Naive thymus-derived CD4-positive, alpha-beta T cell (primary cell): ENCODE measurements at places on chromosomes 7 and 10. TPM values are rescaled to one million over a fixed set of nuclear protein-coding genes. Genes with fewer than 3 reads are reported as not detected.
A peak's percentile ranks its signal among the peaks of the same experiment; 100 is the strongest.

Gene COL28A1
- 0.38 TPM for total RNA-seq

- no peak overlapping the region for H3K4me3 ChIP-seq
- DNase-seq = no peak
- no peak overlapping the region for H3K27ac ChIP-seq
- no peaks in the 10 kb centered on the region for H3K27me3 ChIP-seq
Observed at GRCh38 chr7:66083677-66084076, 8.1 kb downstream of the ASL start.

GRCh38 chr7:105958012-105958411 is 5.1 kb upstream of the CDHR3 start:
- no peaks in the 10 kb centered on the region for H3K27me3 ChIP-seq
- H3K27ac ChIP-seq = no peak overlapping the region
- no peak for DNase-seq
- H3K4me3 ChIP-seq = no peak overlapping the region

Gene LOXL4
- total RNA-seq = not detected in 2 replicates

Gene METTL27
- total RNA-seq = 2.9 TPM

- H3K4me3 ChIP-seq = no peak overlapping the region
- no peaks in the 10 kb centered on the region for H3K27me3 ChIP-seq
- no peaks in the 10 kb centered on the region for H3K36me3 ChIP-seq
- no peak for DNase-seq
- H3K4me1 ChIP-seq = no peaks in the 10 kb centered on the region
- H3K27ac ChIP-seq = no peak overlapping the region
Observed at GRCh38 chr7:114711241-114711640, 210.7 kb upstream of the MDFIC start.

- no peaks in the 10 kb centered on the region for H3K36me3 ChIP-seq
- no peak for DNase-seq
- H3K27me3 ChIP-seq = no peaks in the 10 kb centered on the region
- no peak overlapping the region for H3K4me3 ChIP-seq
Observed at GRCh38 chr7:40077849-40078248, 56.6 kb downstream of the MPLKIP start.

Gene STRIP2
- total RNA-seq = 0.14 TPM

DNA sequence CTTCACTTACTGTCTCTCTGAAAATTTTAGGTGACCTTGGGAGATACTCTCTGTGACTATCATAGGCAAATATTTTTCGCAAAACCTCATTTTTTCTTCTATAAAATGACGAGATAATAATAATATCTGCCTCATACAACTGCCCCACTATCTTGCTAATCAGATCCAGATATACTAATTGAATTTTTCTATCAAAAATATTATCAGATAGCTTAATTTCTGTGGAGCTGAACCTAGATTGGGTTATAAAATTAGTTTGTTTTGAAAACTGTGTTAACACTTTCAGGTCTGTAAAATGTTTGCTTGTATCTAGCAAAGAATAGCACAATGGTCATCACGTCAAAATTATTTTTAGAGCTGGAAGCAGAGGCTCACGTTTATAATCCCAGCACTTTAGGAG is 486.7 kb upstream of the LRRN3 start:
- DNase-seq = no peak
- H3K36me3 ChIP-seq = no peaks in the 10 kb centered on the region
- no peak overlapping the region for H3K27ac ChIP-seq
- H3K4me1 ChIP-seq = no peaks in the 10 kb centered on the region

- no peaks in the 10 kb centered on the region for H3K4me1 ChIP-seq
- no peak for DNase-seq
- no peaks in the 10 kb centered on the region for H3K36me3 ChIP-seq
- no peak overlapping the region for H3K27ac ChIP-seq
- no peaks in the 10 kb centered on the region for H3K27me3 ChIP-seq
Observed at GRCh38 chr7:36272567-36273269, 116.9 kb upstream of the ANLN start.

DNA sequence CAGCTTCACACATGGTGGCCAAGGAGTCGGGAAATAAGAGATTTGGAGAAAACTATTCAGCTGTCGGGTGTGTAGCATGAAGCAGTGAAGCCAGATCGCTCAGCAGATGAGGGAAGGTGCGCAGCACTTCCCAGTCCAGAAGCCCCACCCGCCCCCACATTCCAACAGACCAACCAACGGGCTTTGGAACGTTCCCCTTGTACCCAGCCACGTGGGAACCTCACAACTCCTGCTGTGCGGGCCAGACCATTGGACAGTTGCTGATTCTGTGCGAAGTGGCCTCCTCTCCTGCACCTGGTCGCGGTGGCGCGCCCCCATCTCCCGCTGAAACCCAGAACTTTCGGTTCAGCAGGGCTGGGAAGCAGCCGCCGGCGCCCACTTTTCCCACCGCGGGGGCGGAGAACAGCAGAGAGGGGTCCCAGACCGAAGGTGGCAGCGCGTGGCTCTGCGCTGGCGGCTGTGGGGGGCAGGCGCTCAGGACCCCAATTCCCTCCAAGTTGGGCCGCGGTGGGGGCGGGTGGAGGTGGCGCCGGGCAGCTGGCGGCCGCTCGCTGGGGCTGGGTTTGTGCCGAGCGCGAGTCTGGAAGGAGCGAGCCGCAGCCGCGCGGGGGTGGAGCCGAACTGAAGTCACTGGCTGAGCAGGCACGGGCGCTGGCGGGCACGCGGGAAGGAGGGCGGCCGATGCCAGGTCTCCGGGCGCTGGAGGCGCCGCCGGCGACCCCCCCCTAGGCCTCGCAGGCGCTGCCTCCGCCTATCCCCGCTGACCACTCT is 1301.5 kb upstream of the SORCS1 start:
- DNase-seq = no peak
- H3K4me3 ChIP-seq = no peak overlapping the region
- no peaks in the 10 kb centered on the region for H3K4me1 ChIP-seq
- no peak overlapping the region for H3K27ac ChIP-seq

- H3K27me3 ChIP-seq = no peaks in the 10 kb centered on the region
- H3K36me3 ChIP-seq = no peaks in the 10 kb centered on the region
- DNase-seq = no peak
Observed at GRCh38 chr7:156753229-156753560, 112.6 kb downstream of the RNF32 start.

GRCh38 chr7:6178298-6179029 is 94.0 kb downstream of the CYTH3 start:
- no peak overlapping the region for H3K4me3 ChIP-seq
- DNase-seq = no peak
- H3K27ac ChIP-seq = no peak overlapping the region
- no peaks in the 10 kb centered on the region for H3K4me1 ChIP-seq
- no peaks in the 10 kb centered on the region for H3K27me3 ChIP-seq

GRCh38 chr7:78395298-78396036 is 596.9 kb downstream of the PHTF2 start:
- DNase-seq = no peak
- H3K36me3 ChIP-seq = no peaks in the 10 kb centered on the region
- H3K27ac ChIP-seq = no peak overlapping the region
- no peaks in the 10 kb centered on the region for H3K27me3 ChIP-seq
- H3K4me3 ChIP-seq = no peak overlapping the region
- H3K4me1 ChIP-seq = no peaks in the 10 kb centered on the region

DNA sequence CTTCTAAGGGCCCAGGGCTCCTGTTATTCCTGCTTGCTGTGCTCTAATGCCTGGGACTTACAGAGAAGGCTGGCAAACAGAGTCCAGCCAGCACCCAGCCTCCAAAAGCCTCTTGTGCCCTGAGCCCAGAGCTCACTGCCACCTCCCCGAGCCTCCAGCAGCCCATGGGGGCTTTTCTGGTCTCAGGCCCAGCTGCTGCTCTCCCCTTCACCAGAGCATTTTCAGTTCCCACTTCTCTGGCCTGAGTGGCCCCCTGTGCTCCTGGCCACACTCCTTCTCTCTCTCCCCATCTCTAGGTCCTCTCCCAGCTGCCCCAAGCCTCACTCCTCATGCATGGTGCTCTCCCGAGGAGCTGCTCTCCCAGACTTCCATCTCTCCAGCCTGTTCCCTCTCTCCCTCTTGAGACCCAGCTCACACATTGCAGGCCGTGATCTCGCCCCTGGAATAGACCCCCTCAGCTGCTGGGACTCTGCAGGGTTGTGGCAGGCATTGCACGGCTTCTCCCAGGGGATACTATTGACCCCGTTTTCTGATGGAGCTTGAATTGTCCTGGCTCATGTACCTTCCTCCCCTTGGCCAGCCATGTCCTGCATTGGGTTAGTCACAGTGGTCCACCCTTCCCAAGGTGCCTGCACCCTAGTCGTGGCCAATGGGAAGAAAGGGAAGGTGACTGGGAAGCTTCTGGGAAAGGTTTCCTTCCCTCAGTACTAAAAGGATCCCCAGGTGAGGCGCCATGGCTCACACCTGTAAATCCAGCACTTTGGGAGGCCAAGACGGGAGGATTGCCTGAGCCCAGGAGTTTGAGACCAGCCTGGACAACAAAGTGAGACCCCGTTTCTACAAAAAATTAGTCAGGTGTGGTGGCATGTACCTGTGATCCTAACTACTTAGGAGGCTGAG is 9.0 kb upstream of the RASSF4 start:
- no peak for DNase-seq

- DNase-seq = peak; percentile 7
- H3K27me3 ChIP-seq = no peaks in the 10 kb centered on the region
- no peak overlapping the region for H3K4me3 ChIP-seq
- H3K36me3 ChIP-seq = no peaks in the 10 kb centered on the region
- H3K27ac ChIP-seq = no peak overlapping the region
Observed at GRCh38 chr10:18104223-18104872, 35.9 kb upstream of the CACNB2 start.

GRCh38 chr7:21028599-21028998 is 241.9 kb upstream of the SP8 start:
- H3K4me1 ChIP-seq = no peaks in the 10 kb centered on the region
- no peak for DNase-seq
- H3K27ac ChIP-seq = no peak overlapping the region
- no peaks in the 10 kb centered on the region for H3K36me3 ChIP-seq
- H3K27me3 ChIP-seq = no peaks in the 10 kb centered on the region
- no peak overlapping the region for H3K4me3 ChIP-seq

Gene ACSM6
- not detected for total RNA-seq

GRCh38 chr10:124010024-124010423 is 83.4 kb downstream of the CHST15 start:
- no peak overlapping the region for H3K27ac ChIP-seq
- no peak for DNase-seq
- H3K36me3 ChIP-seq = no peaks in the 10 kb centered on the region
- no peak overlapping the region for H3K4me3 ChIP-seq
- H3K4me1 ChIP-seq = no peaks in the 10 kb centered on the region

Gene PLCE1
- not detected for total RNA-seq

- no peak for DNase-seq
- no peaks in the 10 kb centered on the region for H3K27me3 ChIP-seq
- H3K27ac ChIP-seq = peak overlapping the region; percentile 81
- H3K4me1 ChIP-seq = peaks cover 16% of the 10 kb centered on the region
- no peaks in the 10 kb centered on the region for H3K36me3 ChIP-seq
- peak overlapping the region; percentile 78 for H3K4me3 ChIP-seq
Observed at GRCh38 chr10:96044736-96045135, 1.4 kb downstream of the CCNJ start.

DNA sequence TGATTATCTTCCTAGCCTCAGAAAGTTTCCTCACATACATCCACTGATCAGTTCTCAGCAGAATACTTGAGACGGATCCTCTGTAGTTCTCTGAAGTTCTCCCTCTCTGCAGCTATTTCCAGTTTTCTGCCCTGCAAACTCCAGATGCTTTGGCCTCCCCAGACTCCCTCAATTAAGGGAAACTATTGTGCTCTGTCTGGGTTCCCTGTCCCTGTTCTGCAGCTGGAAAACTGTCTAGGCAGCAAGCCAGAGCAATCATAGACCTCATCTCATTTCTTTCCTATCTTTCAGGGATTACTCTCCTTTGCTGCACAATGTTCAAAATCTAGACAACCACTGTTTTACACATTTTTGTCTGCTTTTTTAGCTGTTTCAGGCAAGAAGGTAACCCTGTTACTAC is 9.2 kb downstream of the MICU1 start:
- DNase-seq = no peak
- H3K4me1 ChIP-seq = no peaks in the 10 kb centered on the region
- H3K4me3 ChIP-seq = no peak overlapping the region

GRCh38 chr7:87139514-87139913 is 12.7 kb upstream of the DMTF1 start:
- no peaks in the 10 kb centered on the region for H3K27me3 ChIP-seq
- H3K36me3 ChIP-seq = no peaks in the 10 kb centered on the region
- DNase-seq = no peak
- H3K27ac ChIP-seq = no peak overlapping the region
- no peak overlapping the region for H3K4me3 ChIP-seq

Gene C7orf33
- not detected for total RNA-seq

Gene NUPR2
- total RNA-seq = 1.1 TPM

Gene SPDYE5
- total RNA-seq = not detected in 2 replicates

GRCh38 chr7:116227678-116228239 is 17.4 kb downstream of the TES start:
- H3K4me3 ChIP-seq = no peak overlapping the region
- no peak overlapping the region for H3K27ac ChIP-seq
- H3K4me1 ChIP-seq = peaks cover 69% of the 10 kb centered on the region

GRCh38 chr10:72278668-72279393 is 5.1 kb downstream of the DDIT4 start:
- H3K27ac ChIP-seq = no peak overlapping the region
- peaks cover 14% of the 10 kb centered on the region for H3K4me1 ChIP-seq
- H3K27me3 ChIP-seq = no peaks in the 10 kb centered on the region
- no peak overlapping the region for H3K4me3 ChIP-seq
- DNase-seq = no peak

DNA sequence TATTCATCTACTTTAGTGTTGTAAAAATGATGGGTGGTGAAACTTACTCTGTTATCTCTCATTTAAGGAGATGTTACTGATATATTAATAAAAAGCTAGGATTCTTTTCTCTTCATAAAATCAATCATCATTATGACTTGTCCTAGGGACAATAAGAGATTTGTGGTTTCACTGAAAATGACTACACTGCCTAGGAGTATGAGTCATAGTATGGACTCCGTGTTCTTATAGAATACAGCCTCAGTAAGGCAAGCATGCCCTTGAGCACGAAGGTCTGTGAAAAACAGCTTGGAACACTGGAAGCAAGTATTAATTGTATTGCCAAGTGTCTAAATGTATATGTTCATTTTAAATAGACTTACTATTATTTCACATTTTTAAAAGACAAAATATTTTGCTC is 749.2 kb upstream of the PCDH15 start:
- DNase-seq = no peak
- H3K4me3 ChIP-seq = no peak overlapping the region
- no peaks in the 10 kb centered on the region for H3K4me1 ChIP-seq
- H3K27ac ChIP-seq = no peak overlapping the region
- no peaks in the 10 kb centered on the region for H3K36me3 ChIP-seq

- H3K4me1 ChIP-seq = no peaks in the 10 kb centered on the region
- no peak overlapping the region for H3K27ac ChIP-seq
- H3K4me3 ChIP-seq = no peak overlapping the region
- no peaks in the 10 kb centered on the region for H3K27me3 ChIP-seq
- no peaks in the 10 kb centered on the region for H3K36me3 ChIP-seq
- no peak for DNase-seq
Observed at GRCh38 chr10:114638821-114639625, 19.1 kb downstream of the ABLIM1 start.

Gene RBM20
- total RNA-seq = 1.6 TPM

GRCh38 chr10:113058523-113059370 is 108.7 kb downstream of the TCF7L2 start:
- H3K36me3 ChIP-seq = no peaks in the 10 kb centered on the region
- H3K27me3 ChIP-seq = no peaks in the 10 kb centered on the region
- no peak overlapping the region for H3K27ac ChIP-seq
- DNase-seq = no peak
- H3K4me1 ChIP-seq = no peaks in the 10 kb centered on the region

Gene FKBP14
- total RNA-seq = 5.3 TPM

GRCh38 chr10:120607710-120608703 is 151.0 kb downstream of the PLPP4 start:
- no peaks in the 10 kb centered on the region for H3K36me3 ChIP-seq
- H3K27ac ChIP-seq = no peak overlapping the region
- H3K4me1 ChIP-seq = no peaks in the 10 kb centered on the region

- no peaks in the 10 kb centered on the region for H3K36me3 ChIP-seq
- H3K4me1 ChIP-seq = no peaks in the 10 kb centered on the region
- no peak overlapping the region for H3K27ac ChIP-seq
- no peak overlapping the region for H3K4me3 ChIP-seq
- no peak for DNase-seq
Observed at GRCh38 chr7:22179442-22179879, 177.5 kb downstream of the RAPGEF5 start.
